ENCODE measurements at places on chromosomes 5 and 9. TPM values are rescaled to one million over a fixed set of nuclear protein-coding genes. Genes with fewer than 3 reads are reported as not detected.

DNA sequence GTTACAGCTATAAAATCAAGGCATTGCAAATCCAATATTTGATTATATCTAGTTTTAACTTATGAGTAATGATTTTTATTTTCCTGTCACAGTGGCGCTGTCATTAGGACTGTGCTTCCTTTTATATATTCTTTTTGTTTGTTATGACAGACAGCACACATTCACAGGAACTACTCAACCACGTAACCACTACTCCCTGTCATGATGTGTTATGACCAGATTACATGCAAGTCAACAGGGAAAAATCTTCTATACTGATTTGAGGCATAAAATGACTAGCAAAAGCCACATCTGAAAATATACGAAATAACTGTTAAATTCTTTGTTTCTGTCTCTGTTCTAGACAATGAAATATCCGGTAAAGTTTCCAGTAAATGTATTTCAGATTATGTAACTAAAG lies 25.4 kb downstream of the SREK1 start:
- no peak overlapping the region for H3K27ac ChIP-seq
- peaks cover 39% of the 10 kb centered on the region for H3K36me3 ChIP-seq
- no peak for DNase-seq
- peaks cover 44% of the 10 kb centered on the region for H3K4me1 ChIP-seq
- no peak overlapping the region for H3K4me3 ChIP-seq

DNA sequence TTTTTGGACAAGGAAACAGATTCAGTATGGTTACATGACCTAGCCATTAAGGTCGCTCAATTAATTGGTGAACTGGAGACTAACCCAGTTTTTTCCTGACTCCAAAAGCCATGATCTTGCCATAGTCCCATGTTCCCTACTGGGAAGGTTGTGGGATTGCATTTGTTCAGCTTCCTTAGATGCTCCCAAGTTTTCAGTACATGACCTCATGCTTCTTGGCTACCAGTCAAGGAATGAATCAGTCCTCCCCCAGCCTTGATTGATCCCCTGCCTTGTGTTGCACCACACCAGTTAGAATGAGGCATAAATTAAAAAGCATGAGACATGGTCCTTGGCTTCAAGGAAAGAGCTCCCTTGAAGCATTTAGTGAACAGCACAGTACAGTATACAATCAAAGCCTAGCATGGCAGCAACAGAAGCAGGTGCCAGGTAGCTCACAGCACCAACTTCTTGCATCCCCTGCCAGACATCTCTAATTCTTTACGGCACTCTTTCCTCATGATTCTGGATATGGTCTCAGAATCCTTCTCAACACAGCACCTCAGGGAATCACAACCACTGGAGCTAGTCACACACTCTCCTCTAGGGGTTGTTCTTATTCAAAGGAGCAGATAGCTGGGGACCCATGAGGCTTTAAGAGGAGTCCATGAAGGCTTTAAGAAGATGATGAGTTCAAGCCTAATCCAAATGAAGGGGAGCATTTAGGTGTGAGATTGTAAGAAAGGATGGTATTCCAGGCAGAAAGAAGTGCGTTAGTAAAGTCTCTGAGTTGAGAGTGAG lies 295.5 kb upstream of the CLINT1 start:
- H3K27me3 ChIP-seq = no peaks in the 10 kb centered on the region
- no peaks in the 10 kb centered on the region for H3K4me1 ChIP-seq
- no peaks in the 10 kb centered on the region for H3K36me3 ChIP-seq
- no peak overlapping the region for H3K4me3 ChIP-seq
- no peak overlapping the region for H3K27ac ChIP-seq
- DNase-seq = no peak

DNA sequence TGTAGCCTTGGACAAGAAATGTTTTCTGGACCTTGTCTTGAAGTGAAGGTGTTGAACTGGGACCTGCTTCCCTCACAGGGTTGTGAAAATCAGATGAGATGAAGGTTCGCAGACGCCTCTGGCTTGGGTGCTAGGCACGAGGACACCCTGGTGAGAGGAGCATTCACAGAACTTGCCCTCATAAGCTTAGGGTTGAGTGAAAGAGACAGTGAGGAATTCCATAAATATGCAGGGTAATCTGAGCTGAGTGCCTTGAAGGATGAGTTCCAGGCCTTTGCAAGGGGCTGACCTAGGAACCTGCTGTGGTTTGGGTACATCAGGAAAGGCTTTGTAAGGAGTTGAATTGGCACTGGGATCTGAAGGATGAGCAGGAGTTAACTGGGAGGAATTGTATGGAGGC lies 75.7 kb upstream of the SAP30L start:
- DNase-seq = no peak
- H3K4me1 ChIP-seq = no peaks in the 10 kb centered on the region
- H3K27ac ChIP-seq = no peak overlapping the region
- no peaks in the 10 kb centered on the region for H3K27me3 ChIP-seq
- peaks cover 1% of the 10 kb centered on the region for H3K36me3 ChIP-seq

DNA sequence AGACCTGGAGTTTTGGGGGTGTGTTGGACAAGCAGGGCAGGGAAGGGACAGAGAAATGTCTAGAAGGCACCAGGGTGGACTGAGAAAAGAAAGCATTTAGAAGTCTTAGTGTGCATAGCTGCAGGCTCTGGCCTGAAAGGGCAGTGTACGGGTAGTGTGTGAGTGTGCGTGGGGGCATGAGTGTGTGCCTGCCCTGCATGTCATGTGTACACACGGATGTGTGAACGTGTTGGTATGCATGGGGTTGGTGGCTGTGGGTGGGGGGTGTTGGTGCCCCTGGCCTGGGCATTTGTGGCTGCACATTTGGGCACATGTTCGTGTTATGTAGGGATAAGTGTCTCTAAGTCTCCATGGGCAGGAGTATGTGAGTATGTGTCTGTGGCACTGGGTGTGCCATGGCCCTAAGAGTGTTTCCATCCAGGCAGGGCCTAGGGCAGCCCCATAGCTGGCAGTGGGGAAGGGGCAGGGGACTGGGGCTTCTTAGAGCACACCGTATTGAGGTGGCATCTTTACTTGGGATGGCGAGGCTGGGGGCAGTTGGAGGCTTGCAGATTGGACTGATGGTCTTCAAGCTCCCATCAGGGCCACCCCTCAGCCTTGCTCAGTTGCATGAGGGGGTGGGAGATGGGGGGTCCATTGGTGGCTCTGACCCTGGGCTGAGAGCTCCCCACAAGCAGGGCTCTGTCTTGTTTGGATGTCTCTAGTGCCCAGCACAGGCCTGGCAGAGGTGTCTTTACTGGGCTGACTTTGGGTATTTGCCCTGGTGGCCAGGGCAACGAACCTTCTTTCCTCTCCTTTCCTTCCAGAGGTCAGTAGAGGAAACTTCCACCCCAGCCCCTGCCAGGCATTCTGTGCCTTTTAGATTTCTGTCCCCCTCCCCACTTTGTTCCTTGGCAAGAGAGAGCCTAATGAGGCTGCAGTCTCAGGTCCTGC lies 15.0 kb downstream of the PSD2 start:
- H3K4me1 ChIP-seq = no peaks in the 10 kb centered on the region
- no peaks in the 10 kb centered on the region for H3K27me3 ChIP-seq
- DNase-seq = no peak
- H3K36me3 ChIP-seq = no peaks in the 10 kb centered on the region
- no peak overlapping the region for H3K4me3 ChIP-seq

DNA sequence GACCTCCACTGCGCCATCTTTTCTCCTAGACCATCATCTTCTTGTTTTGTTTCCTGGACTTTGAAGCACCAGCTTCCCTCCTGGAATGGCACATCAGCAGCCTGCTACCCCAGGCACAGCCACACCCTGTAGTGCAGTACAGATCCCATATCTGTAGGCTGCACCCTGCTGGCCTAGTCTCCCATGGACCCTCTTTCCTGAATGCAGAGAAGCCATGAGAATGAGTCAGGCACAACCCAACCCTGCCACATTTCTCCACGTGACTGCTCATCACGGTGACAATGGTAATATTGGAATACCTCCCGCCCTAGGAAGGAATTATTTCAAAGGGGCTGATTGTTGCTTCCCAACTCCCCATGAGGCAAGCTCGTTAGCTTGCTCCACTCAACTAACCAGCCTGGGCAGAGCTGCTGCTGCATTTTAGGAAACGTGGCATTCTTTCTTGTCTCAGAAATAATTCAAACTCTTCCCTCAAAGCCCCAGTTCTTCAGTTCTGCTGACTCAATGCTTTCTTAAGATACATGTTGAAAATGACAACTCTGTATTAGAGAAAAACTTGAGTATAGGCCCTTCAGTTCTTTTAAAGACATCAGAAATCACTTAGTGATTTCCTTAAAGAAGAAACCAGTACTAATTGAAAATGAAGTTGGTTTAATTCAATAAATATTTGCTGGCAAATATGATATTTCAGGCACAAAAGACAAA lies 328.1 kb downstream of the MLLT3 start:
- no peak overlapping the region for H3K4me3 ChIP-seq
- no peak for DNase-seq
- H3K4me1 ChIP-seq = peaks cover 3% of the 10 kb centered on the region

DNA sequence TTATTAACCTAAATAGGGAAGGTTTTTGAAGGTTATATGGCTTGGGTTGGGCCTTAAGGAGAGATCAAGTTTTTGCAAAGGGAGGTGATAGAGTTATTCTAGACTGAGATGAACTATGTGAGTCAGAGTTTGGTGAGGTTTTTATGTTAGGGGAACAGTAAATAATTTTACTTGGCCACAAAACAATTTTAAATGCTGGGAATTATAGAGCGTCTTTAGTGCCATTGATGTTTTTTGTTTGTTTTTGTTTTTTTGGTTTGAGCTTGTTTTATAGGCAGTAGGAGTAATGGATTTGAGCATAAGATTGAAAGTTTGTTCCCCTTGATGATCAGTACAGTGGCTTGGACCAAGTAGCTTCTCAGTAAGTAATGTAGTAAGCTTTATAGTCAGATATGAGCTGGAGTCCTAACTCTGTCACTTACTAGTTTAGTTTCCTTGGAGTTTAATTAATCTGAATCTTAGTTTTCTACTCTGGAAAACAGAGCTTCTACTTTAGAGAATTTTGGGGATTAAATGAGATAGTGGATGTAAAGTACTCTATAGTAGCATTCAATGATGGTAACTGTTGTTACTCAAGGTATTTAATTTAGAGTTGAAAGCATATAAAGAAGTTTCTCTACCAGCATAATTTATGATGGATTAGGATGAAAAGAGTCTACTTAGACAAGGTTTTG lies 2.9 kb downstream of the NAA35 start:
- peaks cover 39% of the 10 kb centered on the region for H3K36me3 ChIP-seq
- H3K4me1 ChIP-seq = peaks cover 32% of the 10 kb centered on the region
- no peaks in the 10 kb centered on the region for H3K27me3 ChIP-seq
- no peak overlapping the region for H3K27ac ChIP-seq
- no peak overlapping the region for H3K4me3 ChIP-seq
- DNase-seq = no peak

Gene C5orf46
- not detected for total RNA-seq

- H3K27ac ChIP-seq = no peak overlapping the region
- H3K36me3 ChIP-seq = no peaks in the 10 kb centered on the region
- H3K27me3 ChIP-seq = no peaks in the 10 kb centered on the region
- DNase-seq = no peak
- H3K4me1 ChIP-seq = peaks cover 8% of the 10 kb centered on the region
- H3K4me3 ChIP-seq = no peak overlapping the region
Observed at GRCh38 chr5:33242277-33242676, 198.5 kb upstream of the TARS1 start.

Gene IRX1
- total RNA-seq = not detected

Gene PCDHA5
- total RNA-seq = not detected

DNA sequence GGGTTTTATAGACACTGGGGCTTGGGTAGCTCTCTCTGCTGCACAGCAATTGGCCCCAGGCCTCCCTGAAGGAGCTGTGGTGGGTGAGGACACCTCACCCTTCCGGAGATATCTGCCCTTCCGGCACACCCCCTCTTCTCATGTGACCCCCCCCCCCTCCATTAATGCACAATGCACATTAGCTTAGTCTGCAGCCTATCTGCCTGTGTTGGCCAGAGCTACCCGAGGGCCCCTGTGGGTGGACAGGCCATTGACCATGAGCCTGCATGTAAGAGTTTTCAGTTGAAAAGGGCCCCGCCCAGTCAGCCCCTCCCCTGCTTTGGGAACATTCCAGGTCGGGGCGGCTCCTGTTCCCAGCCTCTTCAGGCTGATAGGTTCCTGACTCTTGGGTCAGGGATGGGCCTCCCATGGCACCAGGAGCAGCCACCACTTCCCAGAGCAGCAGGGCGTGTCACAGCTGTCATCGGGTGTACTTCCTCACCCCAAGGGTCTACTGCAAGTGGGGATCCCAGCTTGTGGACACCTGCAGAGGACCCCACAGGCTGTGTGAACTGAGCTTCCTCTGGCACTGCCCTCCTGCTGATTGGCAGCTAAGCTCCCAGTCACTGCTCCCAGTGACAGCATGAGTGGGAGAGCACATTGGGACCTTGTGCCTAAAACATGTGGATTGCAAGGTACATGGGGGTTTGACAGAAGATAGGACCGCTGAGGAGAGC lies 17.8 kb downstream of the PHF2 start:
- H3K27me3 ChIP-seq = no peaks in the 10 kb centered on the region
- peaks cover 14% of the 10 kb centered on the region for H3K4me1 ChIP-seq
- H3K4me3 ChIP-seq = no peak overlapping the region
- peak; percentile 19 for DNase-seq
- H3K27ac ChIP-seq = no peak overlapping the region

DNA sequence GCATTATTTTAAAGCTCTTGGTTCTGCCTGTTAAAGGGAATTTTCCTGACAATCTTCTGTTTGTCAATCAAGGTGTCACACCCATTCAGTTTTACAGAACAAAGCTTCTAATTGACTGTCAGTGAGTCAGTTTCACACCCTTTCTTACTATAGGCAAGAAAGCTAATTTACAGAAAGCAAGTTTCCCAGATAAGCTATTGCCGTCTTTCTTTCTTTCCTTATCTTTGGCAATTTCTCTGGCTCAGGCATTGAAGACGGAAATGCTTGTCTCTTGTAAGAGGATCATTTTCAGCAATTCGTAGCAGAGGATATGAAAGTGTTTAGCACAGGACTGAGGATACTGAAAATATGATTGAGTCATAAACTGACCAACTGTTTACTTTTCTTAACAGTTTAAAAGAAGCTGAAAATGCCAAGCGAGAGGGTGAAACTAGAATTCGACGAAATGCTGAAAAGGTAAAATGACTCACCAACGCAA lies 27.0 kb downstream of the SPINK5 start:
- no peak for DNase-seq
- no peaks in the 10 kb centered on the region for H3K36me3 ChIP-seq
- H3K27ac ChIP-seq = no peak overlapping the region
- H3K4me3 ChIP-seq = no peak overlapping the region
- H3K27me3 ChIP-seq = no peaks in the 10 kb centered on the region

DNA sequence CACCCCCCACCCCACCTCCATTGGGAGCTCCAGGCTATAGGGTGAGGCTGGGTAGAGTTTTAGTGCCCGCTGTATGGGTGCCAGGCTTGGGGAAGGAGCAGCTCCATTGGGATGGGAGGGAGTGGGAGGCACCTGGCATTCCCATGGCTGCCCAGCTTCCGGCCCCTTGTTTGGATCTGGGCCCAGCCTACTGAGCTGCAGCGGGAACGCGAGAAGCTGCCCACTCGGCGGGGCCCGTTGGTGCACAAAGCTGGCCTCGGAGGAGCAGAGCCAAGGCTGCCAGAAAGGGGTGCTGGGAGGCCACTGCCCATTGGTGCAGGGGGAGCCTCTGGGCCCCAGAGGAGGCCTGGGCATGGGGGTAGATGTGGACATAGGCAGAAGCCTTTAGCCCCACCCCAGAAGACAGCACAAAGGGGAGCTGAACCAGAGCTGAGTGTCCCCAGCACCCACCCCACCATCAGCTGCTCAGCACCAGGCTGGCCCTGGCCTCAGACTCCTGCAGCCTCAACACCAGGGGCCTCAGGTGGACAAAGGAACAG lies 4.4 kb downstream of the LCN9 start:
- DNase-seq = no peak
- no peaks in the 10 kb centered on the region for H3K4me1 ChIP-seq
- H3K27ac ChIP-seq = no peak overlapping the region
- no peaks in the 10 kb centered on the region for H3K36me3 ChIP-seq
- H3K4me3 ChIP-seq = no peak overlapping the region
- no peaks in the 10 kb centered on the region for H3K27me3 ChIP-seq

Data from activated CD8-positive, alpha-beta memory T cell treated with anti-CD3 and anti-CD28 coated beads, Interleukin-2, amount 10 ng/mL, durations not matched to agents 7 days and 5 days (primary cell).